ENCODE measurements at places on chromosomes 3 and 15.

DNA sequence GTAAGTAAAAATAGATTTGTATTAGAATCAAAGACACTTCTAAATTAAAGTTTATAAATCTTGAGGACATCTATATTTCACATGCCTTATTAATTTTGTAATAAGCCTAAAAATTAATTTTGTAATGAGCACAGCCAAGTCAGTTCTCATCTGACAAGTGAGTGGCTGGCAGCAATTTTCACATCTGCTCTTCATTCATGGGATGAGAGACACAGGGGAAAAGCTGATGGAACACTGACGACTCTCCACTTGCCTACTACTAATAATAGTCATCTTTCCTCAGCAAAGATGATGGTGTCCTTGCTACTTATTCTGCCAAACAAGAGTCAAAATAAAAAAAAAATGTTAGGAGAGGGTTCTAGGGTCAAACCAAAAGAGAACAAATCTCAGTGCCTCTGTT, 14.4 kb upstream of the CMSS1 start:
- no peak for DNase-seq

- DNase-seq, result no peak
Observed at GRCh38 chr3:174436367-174436766, 422.8 kb upstream of the NAALADL2 start.

DNA sequence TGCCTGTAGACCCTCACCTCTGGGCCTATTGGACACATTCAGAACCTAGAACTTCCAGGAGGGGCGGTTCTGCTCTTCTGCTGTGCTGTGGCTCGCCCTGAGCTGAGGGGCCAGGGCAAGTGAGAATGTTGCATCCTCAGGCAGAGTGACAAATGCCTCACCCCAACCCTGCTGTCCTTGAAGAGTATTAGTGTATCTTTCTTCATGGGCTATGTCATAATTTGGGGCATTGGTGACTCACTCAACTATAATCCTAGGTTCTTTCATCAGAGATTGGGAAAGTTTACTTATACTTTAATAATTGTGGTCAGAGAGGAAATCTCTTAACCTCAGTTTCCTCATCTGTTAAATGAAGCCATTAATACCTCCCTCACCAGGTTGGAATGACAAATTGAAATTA, 143.8 kb downstream of the SV2B start:
- no peak for DNase-seq

- no peak for DNase-seq
Observed at GRCh38 chr15:60799885-60800284, 320.9 kb upstream of the ICE2 start.

DNA sequence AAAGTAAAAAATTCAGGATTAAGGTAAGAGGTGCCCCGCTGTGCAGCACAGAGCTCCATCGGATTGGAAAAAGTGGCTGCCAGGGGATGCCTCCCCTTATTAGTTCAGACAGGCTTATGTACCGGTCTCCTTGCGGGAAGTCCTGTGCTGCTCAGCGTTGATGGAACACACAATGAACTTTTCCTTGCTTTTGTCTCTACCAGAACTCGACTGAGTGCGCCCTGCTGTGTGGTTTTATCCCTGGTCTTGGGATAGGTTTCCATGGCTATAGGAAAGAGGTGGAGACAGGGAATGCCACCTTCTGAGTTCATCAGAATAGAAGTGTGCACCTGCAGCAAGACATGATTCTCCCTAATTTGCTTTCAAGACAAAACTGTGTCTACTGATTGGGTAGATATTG, 745.9 kb upstream of the CFAP20DC start:
- DNase-seq, result no peak

DNA sequence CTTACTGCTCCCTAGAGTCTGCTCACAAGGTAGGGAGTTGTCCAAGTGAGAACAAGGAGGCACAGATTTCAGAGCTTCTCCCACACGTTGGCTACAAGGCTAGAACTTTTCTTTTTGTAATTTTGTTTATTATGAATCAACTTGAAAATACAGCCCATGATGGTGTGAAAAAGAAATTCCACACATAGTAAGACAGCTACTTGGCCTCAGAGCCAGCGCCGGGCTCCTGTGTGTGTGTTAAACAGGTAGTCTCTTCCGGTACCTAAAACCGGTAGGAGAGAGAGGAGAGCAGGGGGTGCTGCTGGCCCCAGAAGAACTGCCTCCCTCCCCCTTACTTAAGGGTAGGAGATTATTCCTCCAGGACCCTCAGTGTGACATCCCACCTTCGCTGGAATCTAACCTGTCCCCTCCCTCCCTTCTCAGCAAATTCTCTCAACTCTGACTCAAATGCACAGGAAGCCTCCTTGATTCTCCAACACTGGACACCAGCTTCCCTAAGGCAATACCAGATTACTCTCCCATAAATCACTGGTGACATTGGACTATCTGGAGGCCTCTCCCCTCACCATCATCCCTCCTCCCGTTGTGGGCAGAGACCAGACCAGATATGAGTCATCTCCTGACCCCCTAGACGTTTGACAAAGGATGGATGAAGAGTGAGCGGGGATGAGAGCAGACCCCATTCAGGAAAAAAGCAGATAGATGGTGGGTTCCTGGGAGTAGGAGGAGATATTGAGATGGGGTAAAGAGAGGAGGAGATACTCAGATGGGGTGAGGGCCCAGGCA, 4.5 kb upstream of the IP6K1 start:
- no peak for DNase-seq

- peak; percentile 21 for DNase-seq
Observed at GRCh38 chr3:104564045-104564643, 802.6 kb upstream of the ALCAM start.

DNA sequence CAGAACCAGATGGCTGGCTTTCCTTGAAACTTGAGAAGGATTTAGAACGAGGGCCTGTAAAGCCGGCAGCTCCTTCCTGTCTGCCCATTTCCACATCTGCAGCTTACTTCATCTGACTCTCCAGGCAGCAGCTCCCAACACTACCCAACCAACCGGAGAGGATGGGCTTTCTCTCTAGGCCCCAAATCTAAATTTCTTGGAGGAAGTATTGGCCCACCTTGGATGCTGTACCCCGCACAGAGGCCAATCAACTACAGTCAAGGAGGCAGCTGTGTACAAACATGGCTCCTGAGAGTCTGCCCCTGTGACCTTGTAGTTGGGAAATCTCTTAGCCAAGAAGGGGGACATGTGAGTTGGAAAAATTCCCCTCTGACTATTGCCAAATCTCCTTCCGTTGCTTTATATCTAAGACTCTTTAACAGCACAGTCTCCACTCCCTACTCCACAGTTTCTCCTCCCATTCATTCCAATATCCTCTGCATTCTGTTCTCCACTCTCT, 8.0 kb upstream of the ACAP2 start:
- DNase-seq, result no peak

DNA sequence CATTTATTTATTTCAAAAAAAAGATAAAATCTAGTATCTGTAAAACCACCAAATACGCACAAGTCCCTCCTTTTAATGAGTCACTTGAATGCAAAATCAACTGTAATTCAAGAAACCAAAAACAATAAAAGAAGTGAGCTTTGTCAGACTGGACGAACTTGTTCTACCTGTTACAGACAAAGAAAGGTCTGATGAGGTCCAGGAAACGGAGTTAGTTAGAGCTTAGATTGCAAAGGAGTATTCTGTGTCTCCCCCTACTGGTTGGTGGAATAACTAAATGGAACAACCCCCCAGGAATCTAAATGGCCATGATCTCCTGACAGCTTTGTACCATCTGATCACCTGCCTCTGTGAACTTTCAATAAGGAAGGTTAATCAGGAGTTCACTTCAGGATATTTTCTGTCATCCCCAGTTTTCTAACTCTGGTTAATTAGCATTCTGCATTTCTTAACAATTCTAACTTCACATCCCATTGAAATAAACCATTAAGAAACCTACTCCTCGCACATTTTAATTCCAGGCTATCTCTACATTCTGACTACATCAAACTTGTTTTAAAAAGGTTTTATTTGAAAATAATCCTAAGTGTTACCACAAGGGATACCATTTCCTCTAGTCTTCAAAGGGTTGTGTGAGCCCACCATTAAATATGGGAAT, 333.0 kb upstream of the SATB1 start:
- DNase-seq, result peak; percentile 64

GRCh38 chr15:62641825-62642224, 400.7 kb upstream of the TPM1 start:
- no peak for DNase-seq

- DNase-seq, result no peak
Observed at GRCh38 chr15:49382394-49382793, 40.6 kb upstream of the FGF7 start.

GRCh38 chr3:39106851-39107387, 508 bp downstream of the GORASP1 start:
- peak; percentile 73 for DNase-seq

GRCh38 chr3:23748398-23749110, 57.2 kb upstream of the UBE2E1 start:
- no peak for DNase-seq

GRCh38 chr3:135364676-135365075, 569.6 kb downstream of the EPHB1 start:
- DNase-seq, result no peak

- DNase-seq, result no peak
Observed at GRCh38 chr3:28243424-28244106, 2.1 kb downstream of the CMC1 start.

DNA sequence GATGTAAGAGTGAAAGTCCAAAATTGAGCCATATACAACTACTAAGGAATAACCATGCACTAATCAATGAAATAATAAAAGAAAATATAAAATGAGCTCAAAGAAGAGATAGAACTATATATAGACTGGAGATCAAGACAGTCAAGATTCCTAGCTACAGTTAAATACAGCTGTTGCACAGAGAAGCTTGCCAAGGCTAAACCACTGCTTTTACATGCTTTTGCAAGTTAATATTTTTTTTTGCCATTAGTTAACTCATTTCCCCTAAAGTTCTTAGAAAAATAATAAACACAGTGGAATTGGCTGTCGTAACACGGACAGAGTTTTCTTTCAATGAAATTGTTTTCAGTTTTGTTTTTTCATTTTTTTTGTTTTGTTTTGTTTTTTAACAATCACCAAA, 123.0 kb downstream of the VGLL3 start:
- no peak for DNase-seq

DNA sequence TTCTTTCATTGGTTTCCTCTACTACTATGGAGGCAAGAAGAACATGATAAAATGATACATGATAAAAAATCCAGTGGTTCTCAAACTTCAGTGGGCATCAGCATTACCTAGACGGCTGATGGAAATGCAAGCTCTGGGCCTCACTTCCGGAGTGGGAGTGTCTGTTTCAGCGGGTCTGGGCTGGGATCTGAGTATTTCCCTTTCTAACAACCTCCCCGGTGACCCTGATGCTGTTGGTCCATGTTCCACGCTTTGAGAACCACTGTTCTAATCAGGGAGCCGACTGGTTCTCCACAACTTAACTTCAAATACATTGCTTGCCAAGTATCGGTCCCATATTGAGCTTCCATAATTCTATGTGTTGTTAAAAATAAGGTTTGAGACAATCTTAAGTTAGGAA, 712.3 kb upstream of the LMCD1 start:
- no peak for DNase-seq

DNA sequence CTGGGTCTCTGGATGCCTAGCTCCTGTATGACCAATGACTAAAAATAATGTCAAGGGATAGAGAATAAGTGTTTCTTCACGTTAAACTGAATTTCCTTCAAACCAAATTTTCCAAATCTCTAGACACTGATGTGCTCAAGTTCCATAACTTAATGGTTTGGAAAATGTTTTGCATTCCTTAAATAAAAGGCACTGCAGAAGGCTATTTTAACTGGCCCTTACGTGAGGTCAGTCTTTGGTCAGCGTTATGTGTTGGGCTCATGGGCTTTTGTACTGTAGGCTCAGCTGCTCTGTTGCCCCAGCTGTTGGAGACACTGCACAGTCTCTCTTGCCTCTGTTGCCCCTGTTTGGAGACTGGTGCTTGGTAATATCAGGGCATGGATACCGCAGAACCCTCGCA, 188.5 kb downstream of the TPRG1 start:
- no peak for DNase-seq

GRCh38 chr3:100277255-100277800, 16.5 kb downstream of the TBC1D23 start:
- no peak for DNase-seq

- no peak for DNase-seq
Observed at GRCh38 chr3:32840086-32840841, 22.5 kb downstream of the TRIM71 start.

- peak; percentile 1 for DNase-seq
Observed at GRCh38 chr3:55488398-55489055, 1.4 kb upstream of the WNT5A start.

GRCh38 chr3:107662586-107662985, 139.8 kb downstream of the BBX start:
- DNase-seq, result no peak

GRCh38 chr3:8987645-8988383, 24.5 kb upstream of the RAD18 start:
- DNase-seq, result peak; percentile 45

GRCh38 chr15:51311510-51311909, 26.9 kb downstream of the CYP19A1 start:
- no peak for DNase-seq

GRCh38 chr15:31034152-31034551, 42.7 kb upstream of the MTMR10 start:
- DNase-seq, result no peak

DNA sequence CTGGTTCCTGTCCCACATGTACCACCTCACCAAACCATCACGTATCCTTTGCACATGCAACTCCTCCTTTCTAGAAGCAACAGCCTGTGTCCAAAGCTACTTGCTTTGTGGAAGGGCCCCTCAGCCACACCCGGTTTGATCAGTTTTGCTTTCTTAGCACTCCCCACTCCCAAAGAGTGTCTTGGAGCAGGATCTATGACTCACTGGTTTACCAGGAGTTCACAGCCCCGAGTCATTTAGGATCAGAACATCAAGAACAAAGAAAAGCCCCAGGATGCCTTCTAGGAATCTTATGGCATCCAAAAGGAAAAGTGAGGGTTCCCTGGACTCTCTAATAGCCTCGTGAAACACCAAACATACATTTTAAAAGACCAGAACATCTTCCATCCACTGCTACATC, 50.7 kb upstream of the IGF1R start:
- DNase-seq, result no peak

- no peak for DNase-seq
Observed at GRCh38 chr3:42706721-42707619, 4.4 kb upstream of the HHATL start.

DNA sequence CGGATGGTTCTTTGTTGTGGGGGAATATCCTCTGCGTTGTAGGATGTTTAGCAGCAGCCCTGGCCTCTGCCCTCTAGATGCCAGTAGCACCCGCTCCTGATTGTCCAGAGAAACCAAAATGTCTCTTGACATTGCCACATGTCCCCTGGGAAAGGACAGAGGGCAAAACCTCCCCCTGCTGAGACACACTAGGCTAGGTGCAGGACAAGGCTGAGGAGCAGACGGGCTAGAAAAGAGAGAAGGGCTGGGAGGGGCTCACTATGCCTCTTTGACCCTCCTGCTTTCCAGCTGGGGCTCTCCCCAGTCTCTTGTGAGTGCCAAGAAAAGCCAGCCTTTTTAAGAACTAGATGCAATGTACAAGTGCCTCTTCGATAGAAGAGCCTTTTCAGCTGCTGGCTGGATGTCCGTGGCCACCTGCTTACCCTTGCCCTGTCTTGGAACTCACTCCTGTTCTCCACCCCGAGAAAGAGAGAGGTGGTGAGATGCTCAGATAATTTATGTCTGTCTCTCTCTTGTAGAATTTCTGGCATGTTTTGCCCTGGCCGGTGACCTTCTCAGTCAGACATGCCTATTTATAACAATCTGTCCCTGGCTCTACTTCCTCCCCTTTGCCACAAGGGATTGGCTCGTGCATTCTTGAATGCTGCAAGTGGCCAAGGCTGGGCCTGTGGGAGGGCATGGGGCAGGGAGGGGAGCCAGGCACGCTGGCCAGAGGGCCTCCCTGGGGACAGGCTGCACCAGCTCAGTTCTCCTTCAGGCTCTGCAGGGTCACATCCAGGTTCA, 142.6 kb downstream of the RPLP1 start:
- DNase-seq, result no peak
